ENCODE measurements at places on chromosomes 6 and 20.

GRCh38 chr20:35568645-35569044 lies 26.8 kb downstream of the ERGIC3 start:
- no peak for DNase-seq

DNA sequence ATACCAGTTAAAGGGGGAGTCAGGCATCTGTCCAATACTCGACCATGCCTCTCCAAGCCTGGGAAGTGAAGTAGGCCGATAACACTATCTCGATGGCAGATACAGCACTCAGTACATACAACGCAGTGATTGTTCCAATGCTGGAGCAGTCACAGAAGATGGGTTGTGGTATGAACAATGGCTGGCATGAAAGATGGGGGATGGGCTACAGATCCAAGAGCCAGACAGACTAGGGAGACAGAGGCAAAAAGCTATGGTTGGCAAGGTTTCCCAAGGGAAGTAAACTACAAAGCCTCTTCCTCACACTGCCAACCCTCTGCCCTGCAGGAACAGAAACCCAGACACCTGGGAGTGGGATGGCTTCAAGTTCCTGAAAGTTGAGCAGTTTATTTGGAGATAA lies 19.2 kb downstream of the FKBP1A start:
- DNase-seq: no peak

GRCh38 chr20:1964659-1965405 lies 29.0 kb downstream of the PDYN start:
- DNase-seq: peak; percentile 17

DNA sequence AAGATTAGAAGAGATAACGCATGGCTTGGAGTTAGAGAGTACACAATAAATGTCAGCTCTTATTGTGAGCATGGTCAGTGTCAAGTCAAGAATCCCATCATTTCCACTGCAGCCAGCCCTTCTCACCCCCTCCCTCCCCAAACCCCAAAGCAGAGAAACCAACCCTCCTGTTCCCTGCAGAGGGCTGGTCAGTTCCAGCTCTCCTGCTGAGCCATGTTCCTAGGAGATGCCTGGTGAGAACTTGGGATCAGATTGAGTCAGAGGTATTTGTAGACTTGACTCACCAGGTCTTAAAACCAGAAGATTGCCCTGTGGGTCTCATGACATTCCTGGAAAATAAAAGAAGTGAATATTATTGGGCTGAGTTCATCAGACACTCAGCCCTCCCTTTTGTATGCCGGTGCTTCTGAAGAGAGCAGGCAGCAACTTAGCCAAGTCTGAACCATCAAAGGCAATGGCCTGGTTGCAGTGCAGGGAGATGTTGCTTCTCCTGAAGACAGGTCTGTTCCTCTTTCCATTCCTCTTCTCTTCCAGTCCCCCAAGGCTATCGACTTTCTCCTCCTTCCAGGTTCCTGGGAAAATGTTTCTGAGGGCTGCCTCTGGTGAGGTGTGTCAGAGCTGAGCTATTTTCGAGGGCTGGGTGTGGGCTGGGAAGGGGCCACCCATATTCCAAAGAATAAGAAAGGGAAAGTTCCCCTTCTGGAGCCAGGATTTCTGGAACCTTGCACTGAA lies 278.2 kb upstream of the SUPT3H start:
- no peak for DNase-seq

GRCh38 chr20:60952861-60953260 lies 299.2 kb upstream of the CDH4 start:
- DNase-seq: no peak

DNA sequence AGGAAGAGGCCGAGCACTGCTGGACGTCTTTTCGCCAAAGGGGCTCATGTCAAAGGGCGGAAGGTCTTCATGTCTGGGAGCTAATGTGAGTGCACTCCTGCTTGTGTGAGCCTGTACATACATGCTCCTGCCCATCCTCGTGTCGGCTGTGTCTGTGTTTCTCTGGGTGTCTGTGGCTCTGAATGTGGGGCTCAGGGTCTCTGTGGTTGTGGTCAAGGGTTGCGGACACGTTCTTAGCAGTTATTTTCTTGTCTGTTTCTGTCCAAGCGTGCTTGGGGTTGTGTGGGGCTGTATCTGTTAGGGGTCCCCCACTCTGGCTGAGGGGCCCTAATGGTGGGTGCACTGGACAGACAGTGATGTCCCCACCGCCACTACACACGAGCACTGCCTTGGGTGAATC lies 2.9 kb downstream of the AVP start:
- DNase-seq: no peak

- no peak for DNase-seq
Measured at GRCh38 chr20:46108976-46109375, 9.1 kb upstream of the CD40 start.

- no peak for DNase-seq
Measured at GRCh38 chr6:160917572-160917971, 74.0 kb upstream of the MAP3K4 start.

- no peak for DNase-seq
Measured at GRCh38 chr6:98593676-98594075, 240.7 kb upstream of the POU3F2 start.

DNA sequence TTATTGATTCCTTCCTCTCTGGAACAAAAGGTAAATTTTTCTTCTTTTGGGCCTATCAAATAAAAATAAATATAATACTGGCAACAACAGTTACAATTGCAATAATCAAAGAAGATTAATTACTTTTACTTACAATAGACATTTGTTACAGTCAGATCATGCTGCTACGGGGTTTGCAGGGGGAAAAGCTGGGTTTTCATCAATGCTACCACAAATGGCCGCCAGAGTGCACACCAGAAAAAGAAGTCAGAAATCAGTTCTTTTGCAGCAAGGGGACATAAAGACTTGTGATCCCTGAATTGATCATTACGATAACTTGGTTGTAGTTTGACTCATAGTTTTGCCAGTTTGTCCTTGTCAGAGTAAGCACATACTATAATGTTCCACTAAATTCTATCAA lies 714.5 kb upstream of the EYS start:
- DNase-seq: no peak

GRCh38 chr6:146154197-146154596 lies 125.3 kb downstream of the GRM1 start:
- DNase-seq: no peak

- DNase-seq: no peak
Measured at GRCh38 chr20:39094391-39094790, 132.2 kb downstream of the DHX35 start.

DNA sequence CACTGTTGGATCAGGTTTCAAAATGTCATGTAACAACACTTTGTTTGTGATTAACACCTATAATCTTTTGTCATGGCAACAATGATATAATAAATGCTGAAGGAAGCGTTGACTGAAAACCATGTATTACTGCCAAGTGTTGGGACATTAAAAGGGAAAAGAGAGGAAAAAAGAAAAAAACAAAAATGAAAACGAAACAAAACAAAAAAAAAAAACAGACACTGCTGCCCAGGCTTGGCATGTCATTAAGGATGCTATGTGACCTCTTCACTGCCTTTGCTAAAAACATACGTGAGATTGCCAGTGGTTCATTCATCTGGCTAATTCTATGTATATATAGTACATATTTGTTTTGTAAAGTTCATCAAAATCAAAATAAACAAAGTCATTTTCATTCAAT lies 516.7 kb upstream of the RNF217 start:
- DNase-seq: no peak

DNA sequence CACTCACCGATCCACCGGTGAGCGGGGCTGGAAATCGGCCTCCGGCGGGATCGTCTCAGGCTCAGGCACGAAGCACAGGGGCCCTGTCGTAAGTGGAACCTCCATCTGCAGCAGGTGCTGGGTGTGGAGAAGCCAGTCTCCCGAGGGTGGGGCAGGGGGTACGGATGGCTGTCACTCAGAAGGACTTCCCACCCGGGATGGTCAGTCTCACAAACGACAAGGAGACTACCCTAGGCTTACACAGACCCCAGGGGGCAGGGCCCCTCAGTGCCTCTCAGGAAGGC lies 27.8 kb downstream of the YTHDF1 start:
- no peak for DNase-seq

- no peak for DNase-seq
Measured at GRCh38 chr20:1130847-1131246, 12.4 kb downstream of the PSMF1 start.

DNA sequence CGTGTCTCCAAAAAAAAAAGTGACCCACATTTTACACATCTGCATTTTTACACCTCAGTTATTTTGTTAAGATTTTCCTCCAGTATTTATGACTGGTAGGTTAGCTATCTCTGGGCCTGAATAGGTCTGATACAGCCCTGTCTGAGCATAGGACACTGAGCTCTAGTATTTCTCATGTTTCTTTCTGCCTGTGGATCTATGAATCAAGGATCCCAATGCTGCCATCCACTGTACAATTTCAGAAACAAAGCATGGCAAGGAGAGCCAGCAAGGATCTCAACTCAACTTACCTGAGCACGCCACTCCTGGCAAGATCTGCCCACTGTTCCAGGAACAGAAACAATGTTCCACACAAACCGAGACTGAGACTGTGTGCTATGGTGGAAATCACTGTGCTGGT lies 36.4 kb upstream of the ENPP5 start:
- DNase-seq: no peak

GRCh38 chr6:31214516-31214915 lies 44.0 kb upstream of the POU5F1 start:
- DNase-seq: no peak

GRCh38 chr20:34061695-34062094 lies 50.3 kb downstream of the EIF2S2 start:
- DNase-seq: no peak

GRCh38 chr20:62296724-62297448 lies 5.9 kb upstream of the ADRM1 start:
- no peak for DNase-seq

DNA sequence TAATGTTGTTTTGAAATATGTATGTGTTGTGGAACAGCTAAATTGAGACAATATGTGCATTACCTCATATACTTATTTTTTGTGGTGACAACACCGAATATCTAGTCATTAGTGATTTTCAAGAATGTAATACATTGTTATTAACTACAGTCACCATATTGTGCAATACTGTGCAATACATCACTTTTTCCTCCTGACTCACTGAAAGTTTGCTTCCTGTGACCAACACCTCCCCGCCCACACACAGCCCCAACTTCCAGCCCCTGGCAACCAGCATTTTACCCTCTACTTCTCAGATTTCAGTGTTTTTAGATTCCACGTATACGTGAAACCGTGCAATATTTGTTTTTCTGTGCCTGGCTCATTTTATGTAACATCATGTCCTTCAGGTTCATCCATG lies 627.9 kb downstream of the PRKN start:
- no peak for DNase-seq

GRCh38 chr6:41587131-41587879 lies 41.1 kb downstream of the FOXP4 start:
- DNase-seq: no peak

DNA sequence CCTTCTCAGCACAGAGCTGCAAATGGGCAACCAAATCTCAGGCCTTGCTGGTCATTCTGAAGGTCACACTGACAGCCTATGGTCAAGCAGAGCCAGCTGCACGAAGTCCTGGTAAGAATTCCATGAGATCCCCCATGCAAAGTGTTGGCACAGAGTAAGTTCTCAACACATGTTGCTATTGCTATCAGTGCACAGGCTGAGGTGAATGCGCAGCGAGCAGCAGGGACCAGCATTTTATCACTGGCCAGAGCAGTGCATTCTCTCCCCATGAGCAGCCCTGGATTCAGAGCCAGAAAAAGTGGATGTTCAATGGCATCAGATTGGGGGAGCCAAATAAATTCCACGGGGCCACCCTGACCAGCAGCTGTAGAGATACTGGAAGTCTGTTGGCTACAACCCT lies 44.1 kb upstream of the TOP1 start:
- no peak for DNase-seq

GRCh38 chr6:159312206-159312605 lies 143.0 kb downstream of the FNDC1 start:
- no peak for DNase-seq

- no peak for DNase-seq
Measured at GRCh38 chr20:21515300-21516179, 1.7 kb upstream of the NKX2-2 start.

DNA sequence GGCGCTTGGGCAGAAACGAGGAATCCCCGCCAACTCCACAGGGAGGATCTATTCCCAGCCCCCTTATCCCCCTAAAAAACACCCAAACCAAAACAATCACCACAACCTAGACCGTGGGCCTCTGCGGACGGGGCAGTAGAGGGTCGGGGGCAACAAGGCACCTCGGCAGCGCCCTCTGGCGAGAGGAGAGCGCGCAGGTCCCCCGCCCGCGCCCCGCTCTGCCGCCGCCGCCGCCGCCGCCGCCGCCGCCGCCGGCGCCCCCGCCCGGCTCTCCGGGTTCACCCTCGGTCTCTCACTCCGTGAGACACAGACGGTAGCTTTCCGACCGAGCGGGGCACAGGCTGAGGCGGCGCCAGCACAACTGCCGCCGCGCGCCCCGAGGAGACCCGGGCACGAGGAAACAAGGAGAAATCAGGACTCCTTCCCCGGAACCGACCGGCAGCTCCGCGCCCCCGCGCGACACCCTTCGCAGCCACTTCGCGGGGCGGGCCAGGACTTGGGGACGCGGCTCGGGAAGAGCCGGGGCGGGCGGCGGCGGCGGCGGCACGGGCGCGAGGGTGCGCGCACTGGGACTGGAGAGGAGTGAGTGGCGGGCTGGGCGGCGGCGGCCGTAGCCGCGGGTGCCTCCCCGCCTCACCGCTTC lies at the start of gene SLC35F1:
Gene SLC35F1, plus strand, starts transcription at position 307 of the 643 bp plus-strand sequence.
- peak; percentile 51 for DNase-seq

GRCh38 chr6:125910527-125910926 lies 46.0 kb upstream of the HINT3 start:
- DNase-seq: no peak

GRCh38 chr20:9287826-9288225 lies 218.9 kb downstream of the PLCB4 start:
- no peak for DNase-seq

- no peak for DNase-seq
Measured at GRCh38 chr6:113694278-113695077, 162.7 kb upstream of the MARCKS start.

DNA sequence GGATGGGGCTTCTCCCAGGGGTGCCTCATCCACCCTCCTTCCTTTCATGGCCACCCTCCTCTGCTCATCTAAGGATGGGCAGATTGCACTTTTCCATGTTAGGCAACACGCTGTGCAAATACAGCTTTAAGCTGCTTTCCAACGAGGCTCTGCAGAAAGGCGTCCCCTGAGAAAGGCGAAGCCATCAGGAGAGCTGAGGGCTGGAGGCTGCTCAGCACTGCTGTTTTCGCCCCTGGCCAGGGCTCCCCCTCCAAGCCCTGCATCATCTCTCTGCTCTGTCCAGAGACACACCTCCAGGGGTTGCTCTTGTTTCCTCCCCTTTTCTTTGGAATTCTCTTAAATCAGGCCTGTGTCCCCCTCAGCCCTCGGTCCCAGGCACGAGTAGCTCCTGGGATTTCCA lies 526.1 kb downstream of the CDH26 start:
- no peak for DNase-seq

All from NCI-H2227 treated with DMSO at 0.1 percent for 48 hours (cell line).